ENCODE measurements at places on chromosomes 13 and 19.

- DNase-seq = no peak
Observed at GRCh38 chr13:27504868-27505194, 54.5 kb upstream of the MTIF3 start.

DNA sequence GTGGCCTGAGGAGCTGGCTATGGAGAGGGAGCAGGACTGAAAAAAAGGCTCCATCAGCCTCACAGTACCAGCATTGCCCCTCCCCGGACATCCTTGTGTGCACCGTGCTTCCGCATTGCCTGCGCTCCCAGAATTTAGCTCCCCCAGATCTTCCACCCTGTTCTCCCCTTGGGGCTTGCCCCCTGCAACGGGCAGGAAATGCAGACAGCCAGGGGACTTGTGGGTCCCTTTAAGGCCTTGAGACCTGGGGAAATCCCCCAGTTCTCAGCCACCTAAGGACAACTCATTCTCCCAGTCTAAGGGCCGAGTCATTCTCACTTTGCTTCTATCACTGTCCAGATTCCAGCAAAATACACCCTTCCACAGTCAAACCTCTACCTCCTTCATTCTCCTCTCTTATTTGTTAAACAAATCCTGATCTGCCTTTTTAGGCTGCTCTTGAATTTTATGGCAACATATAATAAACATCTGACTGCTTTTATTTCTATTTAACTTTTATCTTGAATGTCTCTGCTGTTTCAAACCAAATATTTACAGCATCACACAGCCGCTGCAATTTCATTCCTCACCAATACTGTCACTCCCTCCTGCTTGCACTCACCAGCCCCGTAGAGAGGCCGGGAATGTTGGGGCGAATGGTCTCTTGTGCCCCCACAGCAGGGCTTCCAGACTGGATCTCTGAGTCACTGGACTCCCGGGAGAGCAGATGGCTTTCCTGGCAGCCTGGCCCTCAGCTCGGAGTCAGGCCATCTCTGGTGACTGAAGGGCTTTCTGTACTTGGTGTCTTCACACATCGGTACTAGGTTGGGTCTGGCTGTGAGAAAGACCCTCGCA is 221.9 kb downstream of the TSHZ3 start:
- no peak for DNase-seq

DNA sequence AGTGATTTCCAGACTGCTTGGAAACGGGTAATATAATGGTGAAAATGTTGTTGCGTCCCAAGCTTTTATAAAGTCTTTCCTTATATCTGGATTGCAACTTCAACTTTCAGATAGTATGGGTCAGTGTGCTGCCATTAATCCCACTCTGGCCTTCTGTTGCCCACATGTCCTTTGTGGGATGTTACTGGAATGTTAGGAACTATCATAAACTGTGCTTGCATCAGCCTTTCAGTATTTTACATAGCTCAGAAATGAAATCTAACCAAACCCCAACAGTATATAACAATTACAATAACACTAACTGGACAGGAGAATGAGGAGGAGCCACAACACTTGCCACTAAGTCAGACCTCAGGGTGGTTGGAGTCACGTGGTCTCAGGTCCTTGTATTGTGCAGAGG is 78.9 kb downstream of the LNX2 start:
- DNase-seq = no peak

DNA sequence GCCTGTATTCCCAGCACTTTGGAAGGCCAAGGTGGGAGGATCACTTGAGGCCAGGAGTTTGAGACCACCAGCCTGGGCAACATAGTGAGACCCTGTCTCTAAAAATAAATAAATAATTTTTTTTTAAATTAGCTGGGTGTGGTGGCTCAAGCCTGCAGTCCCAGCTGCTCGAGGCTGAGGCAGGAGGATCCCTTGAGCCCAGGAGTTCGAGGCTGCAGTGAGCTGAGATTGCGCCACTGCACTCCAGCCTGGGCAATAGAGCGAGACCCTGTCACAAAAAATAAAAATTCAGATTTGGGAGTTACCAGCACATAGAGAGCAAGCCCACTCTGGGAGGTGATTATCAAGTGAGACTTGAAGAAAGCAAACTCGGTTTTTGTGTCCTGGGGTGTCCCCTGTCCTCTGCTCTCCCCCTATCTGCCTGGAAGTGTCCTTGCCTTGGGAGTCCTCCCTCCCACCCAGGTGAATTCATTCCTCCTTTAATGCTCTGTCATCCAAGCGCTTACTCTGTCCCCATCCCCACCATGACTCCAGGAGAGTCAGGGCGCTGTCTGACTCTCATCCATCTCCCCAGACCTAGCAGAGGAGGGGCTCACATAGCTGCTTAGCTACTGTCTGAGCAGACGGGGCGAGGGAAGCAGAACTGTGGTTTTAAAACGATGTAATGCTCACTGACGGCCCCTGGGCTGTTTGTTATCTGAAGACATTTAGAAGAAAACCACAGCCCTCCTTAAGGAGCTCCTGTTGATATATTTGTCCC is 146.8 kb downstream of the STK24 start:
- DNase-seq = no peak

GRCh38 chr13:71758828-71759227 is 108.2 kb downstream of the DACH1 start:
- DNase-seq = no peak

DNA sequence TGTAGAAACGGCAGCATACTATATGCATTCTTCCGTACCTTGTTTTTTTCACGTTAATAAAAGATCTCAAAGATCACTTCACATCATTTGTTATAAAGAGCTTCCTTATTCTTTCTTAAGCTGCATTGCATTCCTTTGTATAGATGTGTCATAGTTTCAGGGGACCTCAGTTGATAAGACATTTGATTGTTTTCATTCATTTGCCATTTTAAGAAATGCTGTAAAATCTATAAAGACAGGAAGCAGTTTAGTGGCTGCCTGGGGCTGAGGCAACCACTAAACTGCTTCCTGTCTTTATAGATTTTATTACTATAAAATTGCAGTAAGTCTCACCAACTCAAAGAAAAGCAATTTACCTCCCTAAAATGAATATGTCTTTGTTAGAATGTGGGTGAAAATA is 59.4 kb downstream of the ZDHHC20 start:
- DNase-seq = no peak

DNA sequence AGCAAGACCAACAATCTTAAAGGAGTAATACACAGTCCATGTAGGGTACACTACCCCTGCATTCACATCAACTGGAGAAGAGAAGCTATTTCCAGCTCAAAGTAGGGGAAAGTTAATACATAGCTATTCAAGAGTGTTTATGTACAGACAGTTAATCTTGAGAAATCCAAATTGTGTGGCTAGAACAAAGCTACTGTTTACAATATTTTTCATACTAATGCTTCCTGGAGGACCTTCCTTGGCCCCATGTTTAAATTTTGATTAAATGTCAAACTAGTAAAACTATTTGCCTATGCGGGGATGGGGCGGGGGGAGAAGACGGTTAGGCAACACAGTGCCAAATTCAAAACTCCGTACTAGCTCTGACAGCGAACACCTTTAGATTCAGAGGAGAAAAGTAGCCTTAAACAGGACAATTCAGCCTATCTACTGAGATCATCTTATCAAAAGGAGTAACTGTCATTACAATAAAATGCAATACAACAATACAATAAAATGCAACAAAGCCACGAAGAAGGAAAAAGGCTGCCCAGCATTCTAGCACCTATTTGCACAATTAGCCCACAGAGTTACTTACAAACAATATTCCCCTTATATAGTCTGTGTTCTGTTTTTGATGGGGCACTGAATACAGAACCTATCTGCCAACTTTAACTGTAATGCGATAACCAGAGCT is 29.1 kb downstream of the BRD4 start:
- DNase-seq = no peak

DNA sequence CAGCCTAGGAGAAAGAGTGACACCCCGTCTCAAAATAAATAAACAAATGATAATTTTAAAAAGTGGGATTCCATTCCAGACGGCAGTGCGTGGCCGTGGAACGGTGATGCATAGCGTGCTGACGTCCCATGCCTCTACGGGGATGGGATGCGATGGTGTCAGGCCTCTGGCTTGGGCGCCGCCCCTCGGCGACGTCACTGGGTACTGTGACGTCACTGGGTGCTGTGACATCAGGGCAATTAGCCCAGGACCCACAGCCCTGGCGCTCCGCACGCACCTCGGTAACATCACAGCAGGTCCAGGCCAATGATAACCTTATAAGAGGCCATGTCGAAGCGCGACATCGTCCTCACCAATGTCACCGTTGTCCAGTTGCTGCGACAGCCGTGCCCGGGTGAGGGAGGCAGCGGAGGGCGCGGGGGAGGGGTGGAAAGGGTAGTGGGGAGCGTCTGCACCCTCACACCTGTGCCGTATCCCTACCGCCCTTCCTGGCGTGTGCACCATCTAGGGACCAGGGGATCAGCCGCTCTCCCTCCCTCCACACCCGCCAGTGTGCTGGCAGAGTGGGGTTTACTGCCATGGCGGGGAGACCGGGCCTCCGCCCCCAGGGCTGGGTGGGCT is at the start of gene GAPDHS:
GAPDHS (plus strand) TSS at position 256 of the 621 bp plus-strand sequence; CDS start at position 328, 72 bp downstream.
- DNase-seq = no peak

- no peak for DNase-seq
Observed at GRCh38 chr19:39759457-39760184, 19.0 kb upstream of the LEUTX start.

DNA sequence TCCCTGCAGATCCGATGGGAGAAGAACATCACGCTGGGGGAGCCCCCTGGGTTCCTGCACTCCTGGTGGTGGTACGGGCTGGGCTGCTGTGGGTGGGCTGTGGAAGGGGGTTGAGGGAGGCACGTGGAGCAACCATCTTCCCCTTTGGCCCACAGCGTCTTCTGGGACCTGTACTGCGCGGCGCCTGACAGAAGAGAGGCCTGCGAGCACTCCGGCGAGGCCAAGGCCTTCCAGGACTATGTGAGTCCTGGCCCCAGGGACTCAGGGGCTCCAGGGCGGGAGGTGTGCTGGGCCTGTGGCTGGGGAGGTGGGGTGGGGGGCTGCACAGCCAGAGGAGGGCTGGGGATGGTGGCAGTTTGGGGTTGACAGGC is 8.5 kb downstream of the SSBP4 start:
- no peak for DNase-seq

- DNase-seq = peak; percentile 76
Observed at GRCh38 chr13:75537401-75538365, at the start of gene COMMD6. Gene COMMD6 (minus strand): TSS chr13:75537841. CDS start chr13:75537805, 36 bp downstream.

GRCh38 chr13:29546662-29547061 is 48.8 kb downstream of the SLC7A1 start:
- DNase-seq = no peak

- DNase-seq = no peak
Observed at GRCh38 chr13:99004978-99005377, 27.1 kb upstream of the DOCK9 start.

DNA sequence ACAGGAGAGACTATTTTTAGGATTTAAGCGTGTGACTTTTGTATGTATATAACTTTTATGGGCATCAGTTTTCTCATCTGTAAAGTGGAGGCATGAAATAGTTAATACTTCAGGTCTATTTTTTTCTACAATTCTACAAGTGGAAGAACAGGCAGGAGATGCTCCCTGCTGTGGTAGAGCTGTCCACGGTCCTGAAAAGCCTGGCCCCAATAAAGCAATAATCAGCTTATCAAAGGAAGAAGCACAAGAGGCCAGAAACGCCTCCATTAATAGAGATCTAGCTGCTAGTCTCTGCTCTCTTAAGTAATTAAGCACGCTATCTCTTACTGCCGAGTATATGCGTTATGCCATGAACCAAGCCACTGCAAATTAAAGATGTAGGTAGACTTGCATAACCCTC is 28.0 kb upstream of the WASF3 start:
- peak; percentile 80 for DNase-seq

DNA sequence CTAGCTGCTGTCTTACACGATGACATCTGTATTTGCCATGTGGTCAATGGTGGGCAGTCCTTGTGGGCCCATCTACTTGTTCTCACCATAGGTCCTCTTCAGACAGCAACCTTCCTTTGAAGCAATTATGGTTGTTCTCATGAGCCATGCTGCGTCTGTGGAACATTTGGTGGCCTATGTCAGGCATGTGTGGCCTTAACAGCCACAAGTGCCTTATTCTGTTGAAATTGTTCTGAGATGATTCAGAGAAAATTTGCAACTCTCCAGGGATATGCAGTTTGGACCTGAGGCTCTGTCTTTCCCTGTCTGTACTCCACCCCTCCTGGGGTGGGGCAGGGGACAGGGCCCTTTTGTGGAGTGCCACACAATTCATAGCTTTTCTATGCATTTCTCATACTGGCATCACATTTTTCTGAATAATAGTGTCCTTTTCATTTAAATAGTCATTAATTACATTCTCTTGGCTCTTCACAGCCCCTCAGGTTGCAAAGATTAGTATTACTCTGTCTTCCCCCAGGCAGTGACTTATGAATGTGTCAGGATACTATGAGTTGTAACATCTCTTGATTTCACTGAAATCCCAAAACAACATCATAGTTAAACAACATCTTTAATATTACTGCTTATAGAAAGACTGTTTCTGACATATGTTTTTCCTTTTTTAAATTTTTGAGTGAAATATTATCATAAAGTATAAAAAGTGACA is 102.1 kb downstream of the ITGBL1 start:
- DNase-seq = no peak

GRCh38 chr19:4969772-4970531 is 1.0 kb downstream of the KDM4B start:
- DNase-seq = no peak

DNA sequence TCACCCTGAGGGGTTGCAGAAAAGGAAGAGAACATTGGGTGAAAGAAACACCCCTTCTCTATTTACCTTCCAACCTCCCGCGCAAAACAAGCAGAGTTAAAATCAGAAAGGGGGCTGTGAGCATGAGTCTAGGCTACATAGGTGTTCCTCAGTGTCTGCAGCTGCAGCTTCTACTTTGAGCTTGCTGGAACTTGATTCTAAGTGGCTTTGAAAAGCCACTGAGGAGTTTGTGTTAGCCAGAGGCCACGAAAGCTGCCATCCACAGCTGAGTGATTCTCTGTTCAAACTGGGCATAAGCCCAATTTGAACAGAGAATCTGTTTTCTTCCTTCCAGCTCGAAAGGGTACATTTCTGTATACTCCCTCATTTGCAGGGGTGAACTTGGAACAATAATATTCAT is 343.9 kb downstream of the PCDH9 start:
- DNase-seq = no peak

- DNase-seq = no peak
Observed at GRCh38 chr19:1252221-1252820, 3.9 kb downstream of the MIDN start.

- no peak for DNase-seq
Observed at GRCh38 chr13:38866649-38867048, 124.0 kb downstream of the STOML3 start.

Data from NCI-H524 treated with DMSO at 0.1 percent for 48 hours (cell line).